ENCODE measurements at places on chromosomes 6 and 20.
A peak's percentile ranks its signal among the peaks of the same experiment; 100 is the strongest.

GRCh38 chr20:63955827-63956663, at the start of gene UCKL1:
UCKL1 (minus strand) TSS chr20:63956416; CDS start chr20:63956372, 44 bp downstream.
- DNase-seq, result peak; percentile 91

- no peak for DNase-seq
Observed at GRCh38 chr20:24765316-24766142, 183.5 kb upstream of the CST7 start.

DNA sequence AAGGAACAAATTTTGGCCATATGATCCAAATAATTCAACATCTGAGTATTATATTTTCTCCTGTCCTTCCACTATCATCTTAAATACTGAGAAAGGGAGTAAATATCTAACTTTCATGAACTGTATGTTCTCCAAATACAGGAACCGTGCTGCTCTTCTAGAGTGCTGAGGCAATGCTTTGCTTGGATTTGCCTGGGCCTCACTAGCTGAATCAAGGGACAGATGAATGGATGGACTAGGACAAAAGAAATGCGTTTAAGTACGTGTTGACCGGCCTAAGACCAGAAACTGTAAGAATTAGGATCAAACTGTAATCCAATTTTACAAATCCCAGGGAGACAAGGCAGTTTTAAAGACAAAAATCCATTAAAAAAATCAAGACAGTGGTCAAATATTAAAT, 362.4 kb upstream of the RUNX2 start:
- DNase-seq, result no peak

GRCh38 chr20:22475662-22476061, 108.7 kb downstream of the FOXA2 start:
- DNase-seq, result no peak

DNA sequence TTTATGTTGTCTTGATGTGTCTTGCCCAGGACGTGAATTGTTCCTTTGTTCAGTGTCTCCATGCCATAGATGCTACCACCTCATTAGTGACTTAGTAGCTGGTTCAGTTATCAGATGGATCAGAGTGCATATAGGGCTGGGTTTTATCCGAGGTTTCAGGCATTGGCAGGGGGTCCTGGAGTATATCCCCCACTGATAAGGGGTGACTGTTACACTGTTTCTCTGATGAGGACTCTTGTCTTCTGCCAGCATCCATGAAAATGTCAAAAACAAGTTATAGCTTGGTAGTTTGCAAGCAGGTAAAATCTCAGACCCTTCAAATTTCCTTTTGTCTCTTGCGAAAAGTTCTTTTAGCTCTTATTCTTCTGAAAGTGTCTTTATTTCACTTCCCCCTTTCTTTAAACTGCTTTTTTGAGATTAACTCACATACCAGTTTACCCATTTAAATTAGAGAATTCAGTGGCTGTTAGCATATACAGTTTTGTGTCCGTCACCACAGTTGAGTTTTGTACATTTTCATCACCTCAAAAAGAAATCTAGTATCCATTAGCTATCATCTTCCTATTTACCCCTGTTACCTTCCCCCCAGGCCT, 109.2 kb downstream of the CDYL start:
- no peak for DNase-seq

GRCh38 chr6:107056796-107057195, 28.8 kb downstream of the MTRES1 start:
- DNase-seq, result no peak

DNA sequence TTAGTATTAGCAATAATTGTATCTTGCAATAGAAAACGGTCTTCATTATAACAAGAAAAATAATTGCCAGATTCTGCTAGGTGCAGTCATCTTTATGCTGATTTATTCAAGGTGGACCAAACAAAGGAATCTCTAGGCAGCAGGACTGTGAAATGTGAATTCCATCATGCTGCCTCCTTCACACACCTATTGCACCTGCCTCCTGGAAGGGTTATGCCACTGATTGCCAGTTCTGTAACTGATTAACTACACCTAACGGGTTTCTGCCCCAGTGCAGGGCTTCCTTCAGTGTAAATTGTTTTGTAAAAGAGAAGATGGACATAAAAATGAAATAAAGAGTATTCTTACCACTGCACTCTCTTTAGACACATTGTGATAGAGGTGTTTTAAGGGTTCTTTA, 96.1 kb downstream of the FOXO3 start:
- no peak for DNase-seq

DNA sequence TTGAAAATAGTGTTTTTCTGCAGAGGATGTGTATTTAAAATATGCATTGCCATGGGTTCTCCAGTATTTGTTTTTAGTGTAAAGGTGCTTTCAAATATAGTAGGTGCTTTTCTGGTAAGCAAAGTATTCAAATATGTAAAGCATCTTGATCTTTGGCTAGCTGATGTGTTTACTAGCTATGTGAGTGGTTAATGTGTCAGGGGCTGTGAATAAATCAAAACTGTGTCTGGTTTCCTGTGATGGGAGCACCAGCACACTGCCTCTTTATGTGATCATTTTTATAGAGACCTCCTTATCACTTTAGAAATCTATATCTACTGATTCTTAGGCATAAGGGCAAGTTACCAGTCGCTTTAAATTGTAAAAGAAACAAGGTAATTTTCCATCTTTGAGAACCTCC, 388.9 kb upstream of the MAN1A1 start:
- DNase-seq, result no peak

Data from CD4-positive, alpha-beta T cell treated with Interleukin-12 subunit alpha and Interleukin-12 subunit beta, for 1 hour (primary cell).